Effector CD8-positive, alpha-beta T cell (primary cell): ENCODE measurements at places on chromosomes 4 and X.

- no peak for DNase-seq
Observed at GRCh38 chr4:152630324-152630723, 49.5 kb downstream of the TMEM154 start.

GRCh38 chr4:95838192-95838591 lies 1.7 kb upstream of the PDHA2 start:
- no peak for DNase-seq

- DNase-seq: no peak
Observed at GRCh38 chr4:80535551-80535950, 200.0 kb downstream of the CFAP299 start.

DNA sequence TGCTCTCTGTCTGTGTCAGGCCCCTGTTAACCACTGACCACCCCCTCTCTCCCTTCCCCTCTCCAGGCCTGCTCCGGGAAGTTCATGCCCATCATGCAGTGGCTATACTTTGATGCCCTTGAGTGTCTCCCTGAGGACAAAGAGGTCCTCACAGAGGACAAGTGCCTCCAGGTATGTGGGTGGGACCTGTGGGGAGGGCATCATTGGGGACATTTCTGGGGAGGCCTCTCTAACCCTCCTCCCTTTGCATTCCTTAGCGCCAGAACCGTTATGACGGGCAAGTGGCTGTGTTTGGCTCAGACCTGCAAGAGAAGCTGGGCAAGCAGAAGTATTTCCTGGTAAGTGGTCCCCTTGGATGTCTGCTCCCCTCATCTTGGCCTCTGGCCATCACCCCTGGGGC lies 9.2 kb downstream of the UBA1 start:
- DNase-seq: no peak

- DNase-seq: no peak
Observed at GRCh38 chrX:1451661-1452515, 821 bp downstream of the ASMTL start.

DNA sequence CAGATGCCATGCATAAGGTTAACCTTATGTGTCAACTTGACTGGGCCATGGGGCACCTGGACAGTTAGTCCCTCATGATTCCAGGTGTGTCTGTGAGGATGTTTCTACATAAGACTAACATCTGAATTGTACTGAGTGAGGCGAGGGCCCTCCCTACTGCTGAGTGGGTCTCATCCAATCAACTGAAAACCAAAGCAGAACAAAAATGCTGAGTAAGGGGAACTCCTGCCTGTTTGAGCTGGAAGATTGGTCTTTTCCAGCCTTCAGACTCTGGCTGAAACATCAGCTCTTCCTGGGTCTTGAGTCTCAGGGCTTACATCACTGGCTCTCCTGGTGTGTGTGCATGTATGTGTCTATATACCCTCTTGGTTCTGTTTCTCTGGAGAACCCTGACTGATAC lies 13.8 kb downstream of the NELFA start:
- no peak for DNase-seq

- DNase-seq: no peak
Observed at GRCh38 chr4:120053911-120054310, 12.7 kb downstream of the MAD2L1 start.

DNA sequence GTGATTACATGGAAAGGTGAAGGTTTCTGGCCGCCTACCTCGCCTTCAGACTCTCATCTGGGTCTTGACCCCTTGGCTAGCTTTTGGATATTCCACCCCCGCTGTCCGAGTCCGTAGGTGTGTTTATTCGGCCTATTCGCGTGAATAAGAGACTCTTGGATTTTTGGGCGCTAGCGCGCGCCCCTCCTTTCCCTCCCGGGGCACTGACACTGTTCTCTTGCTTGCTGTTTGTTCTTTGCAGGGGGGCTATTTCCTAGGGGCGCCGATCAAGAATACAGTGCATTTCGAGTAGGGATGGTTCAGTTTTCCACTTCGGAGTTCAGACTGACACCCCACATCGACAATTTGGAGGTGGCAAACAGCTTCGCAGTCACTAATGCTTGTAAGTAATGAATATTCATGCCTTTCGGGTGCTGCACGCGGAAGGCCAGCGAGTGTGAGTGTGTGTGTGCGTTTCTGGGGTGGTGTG lies 932 bp downstream of the GRIA2 start:
- DNase-seq: no peak

DNA sequence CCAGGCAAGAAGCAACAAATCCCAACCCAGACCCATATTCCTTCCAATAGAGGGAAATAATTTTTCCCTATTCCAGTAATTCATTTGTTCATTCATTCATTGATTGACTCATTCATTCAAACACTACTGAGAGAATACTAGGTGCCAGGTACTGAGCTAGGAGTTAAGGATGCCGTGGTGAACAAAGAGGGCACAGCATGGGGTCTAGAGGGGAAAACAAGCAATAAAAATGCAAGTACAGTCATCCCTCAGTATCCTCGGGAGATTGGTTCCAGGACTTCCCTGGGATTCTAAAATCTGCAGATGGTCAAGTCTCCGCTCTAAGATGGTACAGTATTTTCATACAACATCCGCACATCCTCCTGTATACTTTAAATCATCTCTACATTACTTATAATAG lies 18.7 kb downstream of the RASGEF1B start:
- no peak for DNase-seq

GRCh38 chr4:93317057-93317456 lies 511.5 kb upstream of the ATOH1 start:
- DNase-seq: no peak

GRCh38 chr4:3656416-3657356 lies 109.5 kb upstream of the ADRA2C start:
- no peak for DNase-seq

DNA sequence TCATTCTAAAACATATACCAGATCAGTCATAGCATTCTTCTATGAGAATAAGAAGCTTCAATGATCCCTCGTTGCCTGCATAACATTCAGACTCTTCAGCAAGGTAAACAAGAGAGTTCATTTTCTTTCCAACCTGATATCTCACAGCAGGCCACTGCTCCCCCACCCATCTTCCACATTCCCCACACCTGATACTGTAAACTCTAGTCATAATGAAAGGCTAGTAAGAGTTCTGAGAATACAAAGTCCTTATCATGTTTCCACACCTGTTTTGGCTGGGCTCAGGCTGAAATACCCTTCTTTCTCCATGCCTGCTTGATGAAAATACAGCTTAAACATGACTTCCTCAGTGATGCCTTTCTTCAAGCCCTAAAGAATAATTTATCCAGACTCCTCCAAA lies 2.3 kb upstream of the AASDH start:
- no peak for DNase-seq

GRCh38 chr4:14871676-14872430 lies 130.4 kb upstream of the CPEB2 start:
- peak; percentile 0 for DNase-seq

DNA sequence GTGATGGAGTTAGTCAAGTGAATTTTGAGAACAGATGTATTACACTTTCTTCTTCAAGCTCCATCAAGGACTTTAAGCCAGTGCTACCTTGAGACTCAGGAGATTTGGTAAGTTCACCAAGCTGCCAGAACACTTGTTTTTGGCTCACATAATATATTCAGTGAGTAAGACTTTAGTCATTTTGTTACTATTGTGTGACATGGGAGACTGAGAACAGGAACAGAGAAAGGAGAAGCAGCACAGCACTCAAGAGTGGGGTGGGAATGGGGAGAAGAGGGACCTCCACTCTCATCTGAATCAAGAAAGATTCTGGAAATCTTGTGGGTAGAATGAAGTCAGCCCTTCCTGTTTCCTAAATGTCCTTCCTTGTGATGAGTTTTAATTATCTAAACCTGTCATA lies 87.3 kb upstream of the TET2 start:
- DNase-seq: no peak

DNA sequence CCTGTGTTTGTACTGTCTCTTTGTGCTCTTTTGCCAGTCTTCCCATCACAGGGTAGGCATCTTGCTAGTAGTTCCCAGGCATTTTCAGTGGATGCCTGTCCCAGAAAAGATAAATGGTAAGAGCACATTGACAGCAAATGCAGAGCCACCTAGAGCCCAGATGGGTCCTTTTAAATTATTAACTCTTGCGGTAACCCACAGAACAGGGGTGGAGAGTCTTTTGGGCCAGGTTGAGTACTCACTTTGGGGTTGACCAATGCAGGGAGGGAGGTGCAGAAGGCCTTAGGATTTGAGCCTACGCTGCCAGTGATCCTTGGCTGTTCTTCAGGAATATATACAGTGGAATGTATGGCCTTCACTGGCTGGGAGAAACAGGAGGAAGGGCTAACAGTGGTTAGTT lies 173.8 kb downstream of the MSN start:
- DNase-seq: no peak

DNA sequence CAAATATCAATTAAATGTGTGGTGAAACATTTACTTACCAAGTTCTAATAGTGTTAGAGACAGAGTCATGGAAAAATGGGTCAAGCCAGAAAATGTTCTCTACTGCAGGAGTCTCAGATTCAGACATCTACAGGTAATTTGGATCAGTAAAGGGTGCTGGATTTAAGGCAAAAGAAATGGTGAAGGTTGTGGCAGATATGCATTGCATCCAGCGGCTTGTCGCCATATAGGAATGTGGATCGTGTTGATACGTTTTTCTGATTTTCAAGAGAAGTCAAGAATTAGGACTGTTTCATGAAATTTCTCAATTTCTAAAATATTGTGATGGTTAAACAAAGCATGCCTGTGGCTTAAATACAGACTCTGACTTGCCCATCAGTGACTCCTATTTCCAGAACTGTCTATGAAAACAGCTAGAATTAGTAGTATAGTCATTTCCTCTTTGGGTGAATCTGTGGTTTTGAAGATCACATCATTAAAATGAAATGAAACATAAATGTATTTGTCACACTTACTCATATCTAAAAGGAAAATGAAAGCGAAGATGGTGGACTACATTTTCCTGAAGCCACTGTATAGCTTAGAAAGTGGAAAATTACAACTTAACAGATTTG lies 110.1 kb upstream of the VEGFC start:
- no peak for DNase-seq

DNA sequence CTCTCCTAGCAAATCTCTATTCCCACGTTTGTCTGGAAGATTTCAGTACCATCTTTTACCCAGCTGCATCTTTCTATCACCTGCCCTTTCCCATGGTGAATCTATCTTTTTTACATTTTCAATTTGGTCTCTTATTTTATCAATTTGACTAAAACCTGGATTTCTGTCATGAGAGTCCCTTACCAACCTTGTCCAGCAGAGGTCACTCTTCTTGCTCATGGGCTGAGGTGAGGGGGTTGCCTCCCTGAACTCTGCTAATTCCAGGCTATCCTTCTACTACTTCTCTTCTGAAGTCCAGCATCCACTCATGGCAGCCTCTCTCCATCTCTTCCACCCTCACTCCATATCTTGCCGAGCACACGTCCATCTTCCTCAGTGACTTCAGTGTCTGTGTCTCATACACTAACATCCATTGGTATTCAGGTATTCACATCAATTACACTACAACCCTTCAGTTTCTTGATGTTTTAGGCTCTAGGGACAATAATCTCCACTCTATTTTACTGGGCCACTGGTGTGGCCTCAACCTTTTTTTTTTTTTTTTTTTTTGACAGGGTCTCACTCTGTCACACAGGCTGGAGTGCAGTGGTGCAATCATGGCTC lies 17.8 kb upstream of the ZNF827 start:
- DNase-seq: peak; percentile 3

DNA sequence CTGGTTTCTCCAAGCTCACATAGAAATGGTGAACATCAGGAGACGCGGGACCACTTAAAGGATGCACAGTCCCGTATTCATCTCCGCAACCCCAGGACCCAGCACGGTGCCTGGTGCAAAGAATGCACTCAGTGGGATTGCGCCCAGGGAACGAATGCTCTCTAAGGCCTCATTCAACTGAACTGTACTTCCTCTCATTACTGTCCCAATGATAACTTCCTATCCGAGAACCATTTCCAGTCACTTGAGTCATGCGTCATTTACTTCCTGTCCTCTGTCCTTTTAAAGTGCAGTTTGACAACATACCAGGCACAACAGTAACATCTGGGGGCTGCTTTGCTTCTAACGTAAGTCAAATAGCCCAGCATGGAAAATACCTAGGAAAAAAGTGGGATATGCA lies 75.7 kb downstream of the RBM47 start:
- DNase-seq: no peak

DNA sequence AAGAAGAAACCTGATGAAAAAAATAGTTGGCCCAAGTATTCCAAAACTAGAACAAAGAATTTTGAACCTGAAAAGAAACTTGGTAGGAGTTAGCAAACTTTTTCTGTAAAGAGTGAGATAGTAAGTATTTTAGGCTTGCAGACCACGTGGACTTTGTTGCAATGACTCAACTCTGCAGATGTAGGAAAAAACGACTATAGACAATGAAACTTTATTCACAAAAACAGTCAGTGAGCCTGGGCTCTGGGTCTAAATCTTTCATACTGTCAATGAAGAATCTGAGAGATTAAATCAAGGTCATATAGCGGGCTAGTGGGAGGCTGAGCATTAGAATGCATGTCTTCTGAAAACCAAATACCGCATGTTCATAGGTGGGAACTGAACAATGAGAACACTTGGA lies 23.0 kb downstream of the SH3D19 start:
- DNase-seq: no peak

GRCh38 chr4:118799231-118799942 lies 36.5 kb downstream of the SEC24D start:
- no peak for DNase-seq

GRCh38 chr4:126991965-126992364 lies 640.8 kb upstream of the INTU start:
- DNase-seq: no peak

DNA sequence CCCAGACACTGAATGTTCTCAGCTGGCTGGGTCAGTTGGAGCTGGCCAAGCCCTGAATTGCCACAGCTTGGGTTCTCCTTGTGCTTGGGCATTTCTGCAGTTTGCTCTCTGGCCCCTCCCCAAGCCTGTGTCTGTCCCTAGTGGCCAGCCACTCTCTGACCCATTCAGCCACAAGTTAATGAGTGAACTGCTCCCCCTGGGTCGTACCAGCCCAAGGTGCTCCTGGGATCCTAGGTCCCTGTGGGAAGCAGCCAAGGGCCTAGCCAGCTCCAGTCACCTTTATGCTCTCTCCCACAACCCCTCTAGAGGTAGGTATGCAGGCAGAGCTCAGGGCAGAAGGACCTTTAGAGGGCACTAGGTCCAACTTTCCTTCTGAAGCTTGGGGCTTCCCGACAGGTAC lies 51.5 kb downstream of the STARD8 start:
- DNase-seq: no peak

DNA sequence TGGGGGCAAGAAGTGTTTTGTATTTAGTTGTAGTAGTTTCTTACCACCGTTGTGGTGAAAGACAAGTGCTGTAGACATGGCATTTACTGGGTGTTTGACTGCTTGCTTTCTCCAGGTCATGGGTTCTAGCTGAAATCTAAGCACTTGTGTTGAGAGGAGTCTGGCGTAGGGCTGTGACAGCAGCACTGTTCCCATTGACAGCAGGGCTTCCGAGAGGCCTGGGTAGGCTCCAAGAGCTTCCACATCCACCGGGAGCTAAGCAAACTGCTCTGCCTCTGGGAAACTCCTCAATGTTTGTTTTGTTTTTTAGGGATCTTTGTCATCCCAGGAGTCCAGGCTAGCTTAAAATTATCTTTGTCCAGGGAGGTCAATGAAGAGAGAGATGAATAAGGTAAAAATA lies 44.3 kb downstream of the BMPR1B start:
- DNase-seq: no peak

- DNase-seq: no peak
Observed at GRCh38 chrX:104795804-104796203, 229.8 kb downstream of the IL1RAPL2 start.

GRCh38 chr4:55560096-55560495 lies 13.4 kb upstream of the CLOCK start:
- DNase-seq: no peak
